ENCODE measurements at places on chromosomes 7 and 10.

GRCh38 chr7:15168489-15168888 lies 265.9 kb upstream of the DGKB start:
- no peak for DNase-seq

DNA sequence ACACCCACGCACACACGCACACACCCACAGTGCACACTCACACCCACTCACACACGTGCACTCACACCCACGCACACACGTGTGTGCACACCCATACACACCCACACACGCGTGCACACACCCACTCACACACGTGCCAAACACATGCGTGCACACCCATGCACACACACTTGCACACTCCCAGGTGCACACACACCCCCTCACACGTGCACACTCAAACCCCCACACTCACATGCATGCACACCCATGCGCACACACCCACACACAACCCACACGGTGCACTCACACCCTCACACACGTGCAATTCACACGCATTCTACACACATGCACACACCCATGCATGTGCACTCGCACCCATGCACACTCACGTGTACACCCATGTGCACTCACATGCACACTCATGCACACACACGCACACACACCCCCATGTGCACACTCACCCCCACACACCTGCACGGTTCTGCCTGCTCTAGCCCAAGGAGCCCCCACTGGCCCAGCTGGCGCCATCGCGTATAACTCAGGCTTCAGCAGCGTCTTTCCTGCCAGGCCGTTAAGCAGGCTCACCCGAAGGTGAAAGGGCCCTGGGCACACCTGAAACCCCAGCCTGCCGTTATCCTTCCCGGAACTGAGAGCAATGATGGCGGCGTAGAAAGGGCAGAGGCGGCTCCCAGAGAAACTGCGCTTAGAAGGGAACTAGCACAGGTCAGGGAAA lies 63.9 kb upstream of the PDGFA start:
- no peak for DNase-seq

GRCh38 chr7:69800495-69800894 lies 202.2 kb downstream of the AUTS2 start:
- no peak for DNase-seq

DNA sequence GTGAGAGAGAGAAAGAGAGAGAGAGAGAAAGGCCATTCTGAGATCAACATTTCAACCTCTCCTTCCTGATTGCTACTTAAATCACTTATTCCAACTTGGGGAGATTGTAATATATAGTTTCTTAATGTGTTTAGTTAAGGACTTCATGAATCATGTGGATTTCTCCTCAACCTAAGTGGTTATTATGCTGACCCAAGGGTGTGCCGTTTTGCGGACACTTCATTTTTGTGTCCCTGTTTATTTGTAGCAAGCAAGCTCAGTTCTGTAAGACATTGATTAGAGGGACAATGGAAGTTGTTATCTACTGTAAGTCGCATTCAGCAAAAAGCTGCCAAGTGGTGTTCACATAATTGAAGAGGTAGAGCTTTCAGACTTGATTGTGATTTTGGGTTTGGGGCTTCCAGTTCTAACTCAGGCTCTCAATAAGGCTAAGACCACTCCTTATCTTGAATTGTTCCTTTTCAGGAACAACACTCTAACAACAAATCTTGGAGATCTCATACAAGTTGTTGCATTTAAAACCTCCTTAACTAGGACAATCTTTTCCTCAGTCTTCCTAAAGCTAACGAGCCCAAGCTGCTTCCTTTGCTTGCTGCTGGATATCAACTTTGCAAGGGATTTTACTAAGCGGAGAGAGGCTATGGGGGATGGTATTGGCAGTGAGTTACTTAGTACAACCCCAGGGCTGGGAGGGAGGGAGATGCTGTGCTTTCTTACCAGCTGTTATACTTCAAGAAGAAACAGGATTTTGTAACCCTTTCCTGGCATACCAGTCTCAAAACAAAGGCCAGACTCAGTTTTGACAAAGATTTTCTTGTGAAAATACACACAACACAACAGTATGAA lies 19.8 kb upstream of the COL1A2 start:
- DNase-seq = no peak

- DNase-seq = no peak
Measured at GRCh38 chr7:45515346-45515745, 58.8 kb upstream of the ADCY1 start.

DNA sequence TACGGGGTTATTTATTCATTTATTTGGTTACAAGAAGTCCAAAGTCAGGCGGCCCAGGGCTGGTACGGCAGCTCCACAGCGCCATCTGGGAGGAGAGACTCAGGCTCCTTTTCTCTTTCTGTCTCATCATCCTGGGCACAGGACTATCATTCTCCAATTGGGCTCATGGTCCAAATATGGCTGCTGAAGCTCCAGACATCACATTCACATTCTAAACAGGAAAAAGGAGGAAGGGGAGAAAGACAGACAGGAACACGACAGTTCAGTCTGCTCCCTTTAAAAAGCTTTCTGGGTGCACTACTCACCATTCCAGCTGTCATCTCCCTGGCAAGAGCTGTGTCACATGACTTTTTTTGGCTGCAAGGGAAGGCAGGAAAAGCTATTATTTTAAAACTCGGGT lies 74.4 kb upstream of the PDZD8 start:
- DNase-seq = no peak

DNA sequence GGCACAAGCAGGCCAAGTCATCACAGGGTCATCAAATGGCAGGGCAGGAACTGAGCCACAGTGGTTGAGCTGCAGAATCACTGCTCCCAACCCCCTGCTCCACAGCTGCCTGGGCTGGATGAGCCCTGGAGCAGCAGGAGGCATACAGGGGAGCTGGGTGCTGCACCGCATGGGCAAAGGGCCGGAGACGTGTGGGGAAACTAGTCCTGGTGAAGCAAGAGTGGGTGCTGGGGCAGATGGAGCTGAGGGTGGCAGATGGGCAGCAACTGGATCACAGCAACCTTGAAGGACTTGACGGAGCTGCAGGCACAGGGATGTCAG lies 16.0 kb upstream of the VOPP1 start:
- no peak for DNase-seq

DNA sequence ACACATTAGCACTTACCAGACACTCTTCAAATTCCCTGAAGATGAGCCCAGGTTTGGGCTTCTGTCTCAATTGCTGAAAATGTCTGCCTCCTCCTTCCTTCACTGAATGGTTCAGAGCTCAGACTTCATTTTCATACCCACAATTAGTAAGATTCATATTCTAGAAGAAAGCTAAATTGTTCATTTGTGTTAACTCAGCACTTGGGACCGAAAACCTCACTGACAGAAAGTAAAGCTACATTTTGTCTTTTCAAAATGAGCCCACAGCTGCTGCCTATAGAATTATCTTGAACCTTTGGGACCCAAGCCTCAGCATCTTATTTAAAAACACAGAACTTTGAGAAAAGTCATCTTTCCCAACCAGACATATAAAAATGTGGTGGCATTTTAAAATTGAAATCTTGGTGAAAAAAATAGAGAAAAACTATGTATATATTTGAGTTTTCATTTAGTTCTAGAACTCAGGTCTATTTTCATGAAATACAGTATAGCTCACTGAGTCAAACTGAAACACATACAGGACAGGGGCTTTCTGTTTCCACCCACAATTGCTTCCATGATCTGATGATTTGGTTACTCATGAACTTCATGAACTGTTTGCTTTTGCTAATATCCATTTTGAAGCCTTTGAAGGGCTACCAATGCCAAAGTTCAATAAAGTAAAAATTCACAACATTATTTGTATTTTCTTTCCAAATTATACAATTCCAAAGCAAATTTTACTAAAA lies 119.1 kb upstream of the PFKP start:
- DNase-seq = no peak

GRCh38 chr7:74290553-74290950 lies 1.3 kb downstream of the CLIP2 start:
- no peak for DNase-seq

Measured in activated CD4-positive, alpha-beta T cell treated with anti-CD3 and anti-CD28 coated beads for 24 hours (primary cell).